ENCODE measurements at places on chromosomes 7 and 10.

DNA sequence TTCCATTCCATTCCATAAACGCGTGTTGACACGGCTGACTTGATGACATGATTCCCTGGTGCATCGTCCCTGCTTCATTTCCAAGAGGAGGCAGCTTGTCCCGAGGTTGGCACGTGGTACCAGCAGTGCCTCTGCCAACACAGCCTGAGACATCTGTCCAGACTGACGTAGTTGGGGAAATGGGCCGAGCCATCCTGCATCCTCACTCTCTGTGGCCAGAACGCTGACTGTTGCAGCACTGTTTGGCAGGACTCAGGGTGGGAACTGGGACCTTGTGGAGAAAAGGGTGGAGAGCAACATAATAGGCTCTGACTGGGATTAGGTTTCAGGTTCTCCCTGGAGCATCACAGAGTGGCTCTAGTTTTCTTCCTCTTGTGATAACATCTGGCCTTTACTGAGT is 118.6 kb upstream of the BTBD16 start:
- no peak for DNase-seq

- no peak for DNase-seq
Measured at GRCh38 chr7:36086571-36086970, 66.5 kb upstream of the EEPD1 start.

DNA sequence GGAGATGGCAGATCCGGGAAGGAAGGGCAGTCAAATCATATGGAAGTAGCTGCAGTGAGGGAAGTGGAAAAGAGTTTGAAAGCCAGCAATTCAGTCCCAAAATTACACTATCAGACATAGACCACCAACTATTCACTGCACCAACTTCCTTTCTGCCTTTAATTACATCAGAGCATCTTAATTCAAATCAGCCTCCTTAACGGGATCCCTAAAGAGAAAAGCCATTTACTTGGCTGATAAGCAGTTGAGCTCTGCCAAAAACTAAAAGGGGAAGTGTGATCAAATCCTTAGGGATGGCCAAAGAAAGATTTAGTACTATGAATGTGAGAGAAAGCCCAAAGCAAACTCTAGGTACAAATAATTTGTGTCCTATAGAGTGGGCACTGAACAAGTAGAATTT is 110.4 kb downstream of the AMPH start:
- DNase-seq, result no peak

DNA sequence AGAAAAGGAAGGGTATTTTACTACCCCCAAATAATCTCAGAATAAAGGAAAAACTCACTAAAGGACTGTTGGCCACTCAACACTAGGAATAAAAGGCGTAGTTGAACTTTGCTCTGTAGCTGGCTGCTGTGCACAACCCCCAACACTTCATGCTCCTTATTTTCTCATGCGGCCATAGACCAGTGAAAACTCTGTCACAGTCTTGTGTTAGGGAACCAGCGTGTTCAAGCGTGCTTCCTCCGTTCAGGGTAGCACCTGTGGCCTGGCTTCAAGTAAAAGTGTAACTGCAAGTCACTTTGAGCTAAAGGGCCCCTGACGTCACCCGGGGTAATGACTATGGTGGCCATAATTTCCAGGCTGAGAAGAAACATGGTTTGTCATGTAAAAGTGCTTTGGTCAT is 27.0 kb downstream of the BLNK start:
- peak; percentile 89 for DNase-seq

GRCh38 chr7:142961973-142962926 is at the start of gene KEL:
TSS of gene KEL (minus strand) at chr7:142962363. CDS start at chr7:142962206, 157 bp downstream.
- DNase-seq, result no peak

DNA sequence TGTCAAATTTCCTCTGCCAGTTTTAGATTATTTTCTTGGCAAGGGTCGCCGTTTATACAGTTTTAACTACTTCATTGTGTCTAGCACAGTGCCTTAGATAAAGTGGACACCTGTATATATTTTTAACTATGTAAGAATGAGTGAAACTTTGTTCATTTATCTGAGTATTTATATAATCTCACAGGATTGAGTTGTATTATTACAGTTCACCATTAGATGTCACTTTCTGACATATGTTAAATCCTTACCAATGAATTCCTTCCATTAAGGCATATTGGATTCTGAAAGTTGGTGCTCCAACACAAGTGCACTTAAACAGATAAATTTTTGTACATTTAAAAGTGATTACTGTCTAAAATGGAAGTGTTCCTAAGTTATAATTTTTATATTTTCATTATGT is 43.0 kb downstream of the ZMYND11 start:
- DNase-seq, result no peak

- no peak for DNase-seq
Measured at GRCh38 chr7:84261509-84261908, 66.9 kb upstream of the SEMA3A start.

- no peak for DNase-seq
Measured at GRCh38 chr10:10044922-10045764, 972.5 kb upstream of the CELF2 start.

GRCh38 chr10:23702977-23703414 is 264.1 kb downstream of the OTUD1 start:
- DNase-seq, result no peak

- DNase-seq, result no peak
Measured at GRCh38 chr7:151252561-151252835, 4.0 kb upstream of the SMARCD3 start.

DNA sequence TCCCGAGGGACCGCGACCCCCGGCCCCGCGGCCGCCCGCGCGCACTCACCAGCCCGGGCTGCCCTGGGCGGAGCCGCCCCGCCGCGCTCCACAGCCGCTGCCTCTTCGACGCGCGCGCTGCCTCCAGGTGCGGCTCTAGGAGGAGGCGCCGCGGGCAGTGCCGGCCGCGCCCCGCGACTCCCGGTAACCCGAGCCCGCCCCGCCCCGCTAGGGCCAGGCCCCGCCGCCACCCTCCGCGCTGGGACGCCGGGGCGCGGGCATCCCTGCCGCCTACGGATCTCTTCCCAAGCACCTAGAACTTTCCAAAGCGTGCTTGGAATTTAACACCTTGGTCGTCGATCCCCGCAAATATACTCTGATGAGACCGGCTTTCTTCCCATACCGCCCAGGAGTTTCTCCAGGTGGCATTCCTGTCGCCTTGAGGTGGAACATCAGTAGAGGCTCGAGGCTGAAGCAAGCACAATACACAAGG is at the start of gene SLC26A5:
Gene SLC26A5, minus strand, starts transcription at position 159 of the 472 bp plus-strand sequence. CDS start 24,693 bp downstream, outside the sequence.
- DNase-seq, result no peak

DNA sequence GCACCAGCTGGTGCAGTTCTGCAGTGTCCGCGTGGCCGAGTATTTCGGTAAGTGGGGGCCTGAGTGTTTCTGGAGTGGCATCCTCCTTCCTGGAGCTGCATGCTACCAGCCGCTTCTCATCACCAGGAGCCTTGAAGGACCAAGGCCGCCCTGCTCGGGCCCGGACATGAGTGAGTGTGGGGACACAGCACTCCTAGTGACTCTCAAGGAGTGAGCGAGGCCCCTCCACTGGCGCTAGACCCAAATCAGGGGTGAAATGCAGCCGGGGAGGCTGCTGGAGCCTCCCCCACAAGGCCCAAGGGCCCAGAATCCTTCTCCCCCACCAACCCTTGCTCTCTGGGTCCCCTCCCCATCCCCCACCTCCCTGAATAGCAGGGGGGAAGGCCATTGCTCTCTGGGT is 48.0 kb downstream of the CAMK2B start:
- DNase-seq, result no peak

DNA sequence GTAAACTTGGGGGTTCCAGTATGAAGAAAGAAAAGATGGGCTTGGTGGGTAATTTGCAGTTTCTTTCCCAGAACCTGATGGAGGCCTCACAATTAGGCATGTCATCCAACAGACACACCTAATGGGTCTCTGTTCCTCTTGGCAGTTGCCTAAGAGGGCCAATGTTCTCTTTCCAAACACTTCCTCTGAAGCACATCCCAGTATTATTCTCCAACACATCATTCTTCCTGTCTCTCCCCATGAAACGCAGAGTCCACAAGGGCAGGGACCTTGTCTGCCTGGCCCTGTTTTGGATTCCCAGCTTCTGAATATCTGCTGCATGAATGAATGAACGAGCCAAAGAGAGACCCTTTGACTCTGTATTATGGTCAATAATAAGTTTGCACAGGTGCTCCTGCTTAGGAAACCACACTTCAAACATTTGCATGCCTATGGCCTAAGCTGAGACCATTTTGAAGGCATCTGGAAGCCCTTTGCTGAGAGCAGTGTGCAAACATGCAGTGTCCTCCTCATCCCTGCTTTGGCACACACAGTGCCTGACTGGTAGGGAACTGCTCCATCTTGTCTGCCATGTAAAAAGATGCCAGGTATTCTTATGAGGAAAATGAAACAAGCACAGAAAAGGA is 100.9 kb upstream of the CHST15 start:
- DNase-seq, result peak; percentile 11
